ENCODE measurements at places on chromosomes 13 and 19.
A peak's percentile ranks its signal among the peaks of the same experiment; 100 is the strongest.

DNA sequence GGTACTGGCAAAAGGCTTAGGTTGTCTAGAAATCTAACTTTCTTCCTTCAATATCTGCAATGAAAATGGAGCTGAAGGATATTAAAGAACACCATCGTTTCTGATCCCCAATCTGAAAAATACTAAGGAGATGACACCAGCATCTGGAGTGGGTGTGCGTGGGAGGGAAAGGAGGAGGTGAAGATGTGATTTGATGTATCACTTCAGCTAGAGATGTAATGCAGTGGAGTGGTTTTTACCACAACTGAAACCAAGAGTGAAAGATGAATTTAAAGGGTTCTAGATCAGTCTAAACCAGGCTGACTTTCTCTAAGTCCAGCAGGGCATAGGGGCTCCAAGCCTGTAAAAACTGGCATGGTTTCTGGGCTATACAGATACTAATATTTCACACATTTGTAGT, 148.4 kb downstream of the AKAP11 start:
- DNase-seq: no peak

DNA sequence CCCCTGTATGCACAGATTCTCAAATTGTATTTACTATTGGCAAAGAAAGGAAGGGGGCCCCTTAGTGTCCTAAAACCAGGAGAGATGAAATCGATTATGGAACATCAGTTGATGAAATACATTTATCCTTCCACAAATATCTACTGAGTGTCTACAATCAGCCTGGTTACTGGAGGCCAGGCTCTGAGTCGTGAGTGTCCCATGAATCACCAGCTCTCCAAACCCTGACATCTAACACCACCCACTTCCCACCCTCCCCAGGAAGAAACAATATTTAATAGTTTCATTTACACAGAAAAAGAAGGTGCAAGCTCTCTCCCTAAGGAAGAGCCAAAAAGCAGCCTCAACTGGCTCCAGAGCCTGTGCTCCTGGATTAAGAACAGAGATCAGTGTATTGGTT, 25.2 kb downstream of the KCTD15 start:
- peak; percentile 6 for DNase-seq

DNA sequence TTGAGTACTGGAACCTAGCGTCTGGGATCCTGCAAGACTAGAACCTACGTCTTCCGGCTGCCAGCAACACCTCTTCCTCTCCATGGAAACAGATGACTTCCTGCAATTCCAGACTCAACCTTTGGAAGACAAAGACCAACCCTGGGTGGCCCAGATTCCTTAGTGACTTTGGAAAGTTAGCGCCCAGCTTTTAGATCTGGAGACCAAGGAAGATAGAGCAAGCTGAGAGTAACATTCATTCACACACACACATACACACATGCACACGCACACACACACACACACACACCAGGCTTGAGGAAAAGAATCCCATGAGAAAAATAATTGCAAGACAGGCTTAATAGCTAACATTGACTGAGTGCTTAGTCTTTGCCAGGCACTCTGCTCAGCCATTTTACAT, 788.9 kb downstream of the UQCRFS1 start:
- DNase-seq: peak; percentile 26

DNA sequence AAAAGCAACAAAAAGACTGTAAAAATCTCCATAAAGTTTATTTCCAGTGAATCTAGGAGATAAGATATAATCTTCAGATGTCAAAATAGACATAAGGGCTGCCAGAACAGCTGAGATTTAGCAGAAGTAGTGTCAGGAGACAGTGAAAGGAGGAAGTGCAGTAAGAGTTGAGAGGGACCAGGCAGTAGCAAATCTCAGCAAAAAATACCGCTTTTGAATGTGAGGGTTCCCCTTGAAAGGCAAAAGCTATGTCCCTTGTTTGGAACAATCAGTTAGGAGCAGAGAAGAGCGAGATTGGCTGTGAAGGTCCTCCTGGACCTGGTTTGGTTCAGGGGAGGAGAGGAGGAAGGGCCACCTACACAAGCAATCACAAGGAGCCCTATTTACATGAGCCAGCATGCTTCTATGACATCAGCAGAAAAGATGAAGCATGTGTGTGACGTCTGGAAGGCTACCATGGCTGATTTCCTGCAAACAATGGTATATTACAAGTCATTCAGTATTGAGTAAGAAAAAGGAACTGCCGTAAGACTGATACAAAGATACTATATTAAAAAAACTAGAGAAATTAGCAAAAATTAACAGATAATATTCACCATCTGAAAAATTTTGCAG, 98.9 kb upstream of the SIAH3 start:
- DNase-seq: peak; percentile 13

DNA sequence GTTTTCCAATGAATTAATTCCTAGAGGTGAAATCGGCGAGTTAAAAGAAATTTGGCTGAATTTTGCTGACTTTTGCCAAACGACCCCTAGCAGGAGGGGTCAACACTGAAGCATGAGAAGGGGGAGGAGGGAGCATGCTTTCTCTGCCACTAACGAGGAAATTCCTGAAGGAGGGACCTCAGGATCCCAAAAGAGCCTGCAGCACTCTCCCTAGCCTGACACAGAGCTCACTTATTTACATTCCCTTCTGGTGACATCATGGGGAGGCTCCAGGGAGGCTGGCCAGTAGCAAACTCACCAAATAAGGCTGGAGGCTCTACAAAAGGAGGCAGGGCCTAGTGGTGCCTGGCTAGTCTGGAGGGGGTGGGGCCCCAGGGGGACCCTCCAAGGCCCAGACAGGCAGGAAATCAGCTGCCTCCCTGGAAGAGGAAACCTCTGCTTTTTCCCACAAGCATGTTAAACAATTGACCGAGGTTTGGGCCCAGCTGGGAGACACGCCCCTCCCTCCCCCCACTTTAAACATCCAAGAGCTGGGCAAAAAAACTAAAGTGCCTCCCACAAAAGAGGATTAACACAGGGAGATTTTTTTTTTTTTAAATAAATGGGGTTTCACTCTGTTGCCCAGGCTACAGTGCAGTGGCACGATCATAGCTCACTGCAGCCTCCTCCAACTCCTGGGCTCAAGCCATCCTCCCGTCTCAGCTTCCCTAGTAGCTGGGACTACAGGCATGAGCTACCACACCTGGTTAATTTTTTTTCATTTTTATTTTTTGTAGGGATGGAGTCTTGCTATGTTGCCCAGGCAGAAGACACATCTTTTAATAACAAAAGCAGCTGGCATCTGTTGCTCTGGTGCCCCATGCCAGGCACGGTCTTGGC, 2.1 kb downstream of the DAPK3 start:
- DNase-seq: peak; percentile 99

GRCh38 chr13:50794226-50794625, 49.3 kb downstream of the DLEU7 start:
- DNase-seq: no peak

- DNase-seq: peak; percentile 33
These were observed 63.9 kb downstream of the LHFPL6 start for GRCh38 chr13:39538816-39539790.

- no peak for DNase-seq
These were observed 2.0 kb upstream of the IL17D start for GRCh38 chr13:20701461-20701860.

DNA sequence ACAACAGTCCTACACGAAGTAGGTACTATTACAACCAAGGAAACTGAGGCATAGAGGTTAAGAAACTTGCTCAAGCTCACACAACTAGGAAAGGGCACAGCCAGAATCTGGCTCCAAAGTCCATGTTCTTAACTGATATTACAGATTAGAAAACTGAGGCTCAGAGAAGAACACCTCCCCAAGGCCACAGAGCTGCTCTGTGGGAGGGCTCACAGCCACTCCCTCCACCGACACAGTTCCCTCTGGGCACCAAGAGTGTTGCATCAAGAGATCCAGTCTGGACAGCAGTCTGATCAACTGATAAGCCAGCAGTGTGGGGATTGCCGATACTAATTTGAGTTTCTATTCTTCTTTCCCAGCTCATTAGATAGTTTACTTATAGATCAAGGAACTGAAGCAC, 29.5 kb downstream of the SLC15A1 start:
- DNase-seq: no peak

GRCh38 chr19:2454962-2455850, 1.6 kb downstream of the LMNB2 start:
- no peak for DNase-seq

GRCh38 chr19:34664168-34664567, 12.8 kb downstream of the SCGB2B2 start:
- DNase-seq: no peak

GRCh38 chr13:38264363-38265131, 85.1 kb upstream of the UFM1 start:
- DNase-seq: no peak

- no peak for DNase-seq
These were observed 999 bp upstream of the ZNF264 start for GRCh38 chr19:57190301-57190700.

GRCh38 chr13:35729926-35730627, 253.6 kb upstream of the MAB21L1 start:
- DNase-seq: no peak

GRCh38 chr13:94646904-94647303, 45.2 kb downstream of the GPR180 start:
- no peak for DNase-seq

GRCh38 chr13:74726206-74726605, 592.0 kb upstream of the KLF12 start:
- DNase-seq: no peak

- DNase-seq: no peak
These were observed 2.5 kb downstream of the LIG4 start for GRCh38 chr13:108212886-108213285.

DNA sequence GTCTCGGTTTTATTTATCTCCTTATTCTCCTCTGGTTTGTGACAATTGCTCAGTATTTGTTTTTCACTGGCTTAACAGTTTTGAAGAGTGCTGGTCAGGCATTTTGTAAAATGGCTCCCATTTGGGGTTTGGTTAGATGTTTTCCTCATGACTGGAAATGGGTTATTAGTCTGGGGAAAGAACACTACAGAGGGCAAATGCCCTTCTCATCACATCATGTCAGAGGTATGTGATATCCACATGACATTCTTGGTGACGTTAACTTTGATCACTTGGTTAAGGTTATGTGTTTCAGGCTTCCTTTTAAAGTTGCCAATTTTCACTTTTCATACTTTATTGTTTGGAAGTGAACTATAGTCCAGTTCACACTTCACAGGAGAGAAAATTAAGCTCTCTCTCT, 74.8 kb upstream of the KLHL1 start:
- DNase-seq: no peak

DNA sequence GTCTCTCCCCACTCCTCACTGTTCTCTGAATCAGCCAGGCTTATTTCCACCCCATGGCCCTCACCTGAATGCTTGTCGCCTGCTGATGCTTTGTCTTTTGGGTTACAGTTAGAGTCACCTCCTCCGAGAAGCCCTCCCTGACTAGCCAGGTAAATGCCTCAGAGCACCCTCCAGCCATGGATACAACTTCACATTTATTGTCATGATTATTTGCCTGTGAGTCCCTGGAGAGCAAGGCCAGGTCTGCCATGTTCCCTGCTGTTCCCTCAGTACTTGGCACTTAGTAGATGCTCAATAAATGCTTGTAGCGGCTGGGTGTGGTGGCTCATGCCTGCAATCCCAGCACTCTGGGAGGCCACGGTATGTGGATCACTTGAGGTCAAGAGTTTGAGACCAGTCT, 3.7 kb upstream of the PDE4C start:
- no peak for DNase-seq

- no peak for DNase-seq
These were observed 109.2 kb downstream of the PCDH17 start for GRCh38 chr13:57740719-57741118.

GRCh38 chr13:73851104-73851503, 283.1 kb downstream of the KLF12 start:
- DNase-seq: no peak

- DNase-seq: peak; percentile 89
These were observed 36.0 kb upstream of the RNF17 start for GRCh38 chr13:24727731-24728601.

GRCh38 chr19:8302357-8302691, 5.8 kb downstream of the CD320 start:
- no peak for DNase-seq

GRCh38 chr19:44742330-44743061, 6.0 kb upstream of the BCL3 start:
- DNase-seq: peak; percentile 66

DNA sequence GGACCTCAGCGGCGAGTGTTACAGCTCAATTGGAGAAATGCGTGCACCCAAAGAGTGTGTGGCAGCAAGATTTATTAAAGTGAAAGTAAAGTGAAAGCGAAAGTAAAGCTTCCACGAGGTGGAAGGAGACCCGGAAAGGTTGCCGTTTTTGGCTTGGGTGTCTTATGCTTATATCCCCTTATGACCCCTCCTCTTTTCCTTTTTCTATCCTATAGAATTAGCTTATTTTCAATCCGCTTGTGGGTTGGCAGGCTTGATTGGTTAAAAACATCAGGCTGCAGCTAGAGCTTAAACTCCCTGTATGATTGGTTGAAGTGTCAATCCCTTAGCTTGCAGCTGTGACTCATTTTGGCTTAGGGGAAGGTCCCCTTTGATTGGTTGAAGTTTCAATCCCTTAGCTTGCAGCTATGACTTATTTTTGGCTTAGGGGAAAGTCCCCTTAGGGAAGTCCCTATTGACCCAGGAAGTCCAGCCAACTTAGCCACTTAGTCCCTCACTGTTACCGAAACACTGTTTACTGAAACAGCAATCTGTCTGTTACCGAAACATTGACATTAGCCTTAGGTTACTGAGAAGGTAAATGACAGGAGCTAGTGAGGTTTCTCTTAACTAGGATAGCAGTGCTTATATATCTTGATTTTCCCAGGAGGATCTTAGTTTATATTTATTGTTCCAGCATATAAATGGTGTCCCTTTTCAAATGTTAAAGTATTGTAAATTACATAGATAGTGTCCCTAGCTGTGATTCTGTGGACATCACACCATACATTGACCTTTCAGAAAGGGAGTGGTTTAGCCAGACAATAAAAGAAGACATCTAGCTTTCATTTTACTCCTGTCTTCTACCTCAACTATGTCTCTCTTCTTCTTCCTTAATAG, 575.8 kb downstream of the DACH1 start:
- DNase-seq: peak; percentile 11

DNA sequence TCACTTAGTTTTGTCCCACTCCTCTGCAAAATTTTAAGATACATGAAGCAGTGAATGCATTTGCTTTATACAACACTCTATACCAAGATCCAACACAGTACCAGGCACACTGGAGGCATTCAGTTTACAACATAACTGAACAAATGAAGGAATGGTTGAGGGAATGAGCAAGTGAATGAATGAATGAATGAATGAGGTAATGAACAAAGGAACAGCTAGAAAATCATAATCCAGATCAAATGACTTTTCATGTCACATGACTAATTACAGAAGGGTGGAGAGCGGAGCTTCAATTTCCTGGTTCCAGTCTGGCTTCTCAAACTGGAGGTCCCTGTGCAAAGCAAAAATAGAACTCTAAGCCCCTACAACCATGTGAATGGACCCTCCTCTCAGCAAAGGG, 16.7 kb downstream of the TBC1D4 start:
- DNase-seq: no peak

DNA sequence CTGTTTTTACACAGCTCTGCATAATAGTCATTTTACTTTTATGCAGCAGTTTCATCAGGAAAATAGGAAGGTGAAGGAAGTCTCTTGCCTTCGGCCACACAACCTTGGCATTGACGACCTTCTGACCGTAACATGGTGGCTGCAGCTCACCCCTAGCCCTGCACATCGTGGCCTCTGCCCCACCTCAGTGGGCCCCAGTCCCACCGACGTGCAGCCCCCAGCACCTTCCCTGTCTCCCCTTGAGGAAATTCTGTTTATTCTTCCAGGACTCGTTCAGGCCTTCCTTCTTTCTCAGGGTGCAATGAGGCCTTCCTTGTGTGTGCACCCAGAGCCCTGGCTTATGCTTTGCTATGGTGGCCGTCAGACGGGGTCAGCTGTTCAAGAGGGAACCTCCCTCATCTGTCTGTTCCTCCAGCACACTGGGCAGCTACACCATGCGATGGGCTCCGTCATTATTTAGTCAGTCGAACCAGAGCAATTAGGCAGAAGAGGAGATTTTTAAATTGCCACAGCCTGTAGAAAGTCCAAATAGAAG, 33.3 kb downstream of the TMEM255B start:
- no peak for DNase-seq

Measured in fibroblast of the aortic adventitia (primary cell).